Activated CD8-positive, alpha-beta T cell treated with anti-CD3 and anti-CD28 coated beads, Interleukin-2, amount 10 ng/mL, durations not matched to agents 7 days and 5 days (primary cell): ENCODE measurements at places on chromosomes 6 and 20. TPM values are rescaled to one million over a fixed set of nuclear protein-coding genes. Genes with fewer than 3 reads are reported as not detected.

DNA sequence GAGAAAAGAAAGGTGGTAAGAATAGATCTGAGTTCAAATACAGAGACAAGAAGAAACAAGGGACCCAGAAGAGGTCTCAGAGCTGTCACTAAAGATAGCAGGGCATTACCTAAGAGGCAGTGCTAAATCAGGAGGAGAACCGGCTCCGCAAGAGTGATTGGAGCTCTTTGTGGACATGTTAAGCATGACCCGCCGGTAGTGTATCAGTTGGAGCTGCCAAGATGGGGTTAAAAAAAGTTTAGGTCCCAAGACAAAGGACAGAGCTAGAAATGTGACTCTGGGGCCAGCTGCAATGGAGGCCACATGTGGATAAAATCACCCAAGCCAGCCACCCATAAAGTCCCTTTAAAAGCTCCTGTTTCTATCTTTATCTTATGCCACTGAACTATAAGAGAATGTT, 93.4 kb downstream of the MBOAT1 start:
- no peak for DNase-seq

Gene PAX1
- total RNA-seq, result not detected

DNA sequence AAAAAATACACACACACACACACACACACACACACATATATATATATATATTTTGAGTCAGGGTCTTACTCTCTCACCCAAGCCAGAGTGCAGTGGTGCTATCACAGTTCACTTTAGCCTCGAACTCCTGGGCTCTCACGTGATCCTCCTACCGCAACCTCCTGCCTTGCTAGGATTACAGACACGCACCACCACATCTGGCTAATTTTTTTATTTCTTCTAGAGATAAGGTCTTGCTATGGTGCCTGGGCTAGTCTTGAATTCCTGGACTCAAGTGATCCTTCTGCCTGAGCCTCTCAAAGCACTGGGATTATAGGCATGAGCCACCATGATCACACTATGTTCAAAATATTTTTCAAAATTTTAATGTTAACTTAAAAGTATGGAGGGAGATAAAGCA, 43.5 kb downstream of the NUP153 start:
- DNase-seq, result no peak

DNA sequence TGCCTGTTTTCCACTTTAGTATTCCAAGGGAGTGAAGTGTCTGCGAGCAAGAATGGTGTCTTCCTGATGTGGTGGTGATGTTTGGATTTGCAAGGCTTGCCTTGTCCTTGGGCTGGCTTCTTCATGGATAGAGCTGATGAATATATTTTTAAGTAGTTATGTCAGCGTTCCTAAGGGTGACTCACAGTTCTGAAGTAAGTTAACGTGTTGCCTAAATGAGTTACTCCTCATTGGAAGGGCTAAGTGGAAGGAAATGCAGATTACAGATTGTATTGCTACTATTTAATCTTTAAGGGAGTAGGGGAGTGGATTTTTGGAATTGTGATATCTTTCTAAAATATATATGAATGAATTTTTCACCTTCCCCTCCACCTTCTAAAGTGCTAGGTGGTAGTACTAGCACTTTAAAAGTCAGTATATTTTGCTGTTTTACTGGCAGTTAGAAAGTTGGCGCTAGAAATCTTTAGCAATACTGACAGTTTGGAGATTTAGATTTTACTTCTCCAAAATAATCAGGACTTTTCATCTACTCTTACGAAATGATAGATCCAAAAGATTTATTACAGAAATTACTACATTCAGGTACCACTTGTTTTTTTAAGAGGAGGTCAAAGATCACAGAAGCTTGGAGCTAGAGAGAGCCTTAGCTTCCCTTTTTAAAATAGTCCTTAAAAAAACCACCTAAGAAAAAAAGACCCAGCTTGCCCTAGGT, 197.4 kb downstream of the JARID2 start:
- DNase-seq, result no peak

Gene ULBP2
- total RNA-seq, result 0.60 TPM

- DNase-seq, result no peak
Measured at GRCh38 chr20:41509316-41510200, 108.6 kb downstream of the CHD6 start.

Gene RIPPLY2
- total RNA-seq, result not detected

- DNase-seq, result no peak
Measured at GRCh38 chr6:161150566-161150965, 123.3 kb downstream of the AGPAT4 start.

Gene RAET1L
- not detected for total RNA-seq

Gene SLX4IP
- total RNA-seq, result 8.9 TPM

GRCh38 chr6:137705160-137706082, 161.6 kb upstream of the TNFAIP3 start:
- DNase-seq, result peak; percentile 79

Gene AARS2
- total RNA-seq, result 20.5 TPM

Gene SLC23A2
- total RNA-seq, result 16.7 TPM

DNA sequence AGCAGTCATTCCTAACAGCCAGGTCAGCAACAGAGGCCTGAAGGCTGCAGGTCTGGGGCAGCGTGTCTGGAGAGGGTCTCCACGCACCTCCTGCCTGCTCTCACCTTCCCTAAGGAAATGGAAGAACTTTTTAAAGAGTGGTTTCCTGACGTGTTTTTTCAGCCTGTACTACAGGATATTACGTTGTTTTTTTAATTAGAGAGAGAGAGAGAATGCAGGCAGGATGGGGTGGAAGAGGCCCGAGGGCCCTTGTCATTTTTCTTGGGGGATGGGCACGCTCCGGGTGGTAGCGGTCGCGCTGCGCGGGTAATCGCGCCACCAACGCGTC, 2.1 kb downstream of the DLL1 start:
- no peak for DNase-seq

Gene BPI
- total RNA-seq, result not detected

GRCh38 chr20:47725248-47725973, 59.9 kb downstream of the SULF2 start:
- peak; percentile 93 for DNase-seq

GRCh38 chr6:3286641-3287171, 28.0 kb downstream of the PSMG4 start:
- no peak for DNase-seq

DNA sequence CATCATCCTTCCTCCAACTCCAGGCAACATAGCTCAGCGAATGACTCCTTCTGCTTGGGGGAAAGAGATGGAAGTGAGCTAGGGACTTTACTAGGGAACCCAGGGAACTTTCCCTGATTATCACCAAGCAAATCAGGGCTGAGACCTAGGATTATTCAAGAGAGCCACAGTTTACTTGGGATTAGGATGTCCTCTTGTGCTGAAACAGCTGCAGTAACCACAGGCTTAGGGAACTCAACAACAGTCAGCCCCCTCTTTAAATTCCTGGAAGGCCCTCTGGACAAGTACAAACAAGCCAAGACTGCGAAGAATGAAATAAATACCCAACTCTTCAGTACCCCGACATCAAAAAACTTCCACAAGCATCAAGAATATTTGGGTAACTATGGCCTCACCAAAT, 700.9 kb downstream of the COL12A1 start:
- DNase-seq, result no peak

- DNase-seq, result peak; percentile 28
Measured at GRCh38 chr6:30554962-30555815, 1.1 kb downstream of the GNL1 start.

Gene AFG1L
- total RNA-seq, result 4.0 TPM
